ENCODE measurements at places on chromosomes 13 and 19.

DNA sequence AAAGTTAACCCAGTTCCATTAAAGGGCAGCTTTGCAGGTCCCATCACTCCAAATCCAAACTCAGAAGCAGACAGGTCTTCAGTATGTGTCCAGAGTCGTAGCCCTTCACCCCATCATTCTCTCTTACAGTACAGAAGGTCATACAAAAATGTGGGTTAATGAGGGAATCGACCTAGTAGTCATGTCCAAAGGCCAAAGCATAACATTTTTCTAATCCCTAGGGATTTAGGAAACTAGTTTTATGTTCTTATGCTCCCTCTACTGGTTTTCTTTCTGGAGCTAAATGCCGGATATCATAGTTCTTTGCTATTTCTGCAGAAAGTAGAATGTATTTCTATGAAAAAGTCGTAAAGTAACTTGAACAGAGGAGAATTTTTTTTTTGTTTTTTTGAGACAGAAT lies 72.2 kb downstream of the DHRS12 start:
- no peak for DNase-seq

- DNase-seq = no peak
Measured at GRCh38 chr13:73844986-73845385, 289.2 kb downstream of the KLF12 start.

DNA sequence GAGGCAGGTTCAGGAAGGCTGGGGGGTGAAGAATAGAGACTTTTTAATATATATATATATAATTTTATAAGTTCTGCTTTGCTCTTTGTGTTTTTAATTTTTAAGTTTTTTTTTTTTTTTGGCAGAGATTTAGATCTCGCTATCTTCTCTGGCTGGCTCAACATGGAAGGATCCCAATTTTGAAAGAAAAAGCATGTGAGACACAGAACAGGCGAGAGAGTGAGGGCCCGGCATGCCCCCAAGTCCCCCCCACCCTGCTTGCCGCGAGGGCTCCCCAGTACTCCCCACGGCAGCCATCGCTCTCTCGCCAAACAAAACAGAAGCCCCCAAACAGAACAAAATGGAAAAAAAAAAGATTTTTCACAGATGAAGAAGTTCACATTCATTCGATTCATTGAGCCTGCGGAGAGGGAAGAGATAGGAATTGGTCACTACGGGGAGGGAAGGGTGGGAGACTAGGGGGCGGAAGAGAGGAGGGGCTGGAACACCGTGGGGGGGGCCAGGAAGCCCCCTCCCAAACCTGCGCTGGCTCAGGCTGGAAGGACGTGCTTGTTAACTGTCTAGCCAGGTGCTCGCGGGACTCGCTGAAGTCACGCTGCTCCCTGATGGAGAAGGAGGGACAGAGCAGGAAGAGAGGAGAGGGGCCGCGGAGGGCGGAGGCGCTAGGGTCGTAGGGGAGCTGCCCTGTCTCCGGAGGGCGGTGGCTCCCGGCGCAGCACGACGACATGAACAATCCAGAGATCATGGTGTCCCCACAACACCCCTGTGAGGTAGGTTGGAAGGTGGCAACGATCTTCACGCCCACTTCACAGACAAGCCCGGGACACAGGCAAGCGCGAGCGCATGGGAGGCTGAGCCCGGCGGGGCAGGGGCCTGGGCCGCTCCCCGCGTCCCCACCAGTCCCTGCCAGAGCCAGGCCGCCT lies 10.6 kb downstream of the KHSRP start:
- no peak for DNase-seq

GRCh38 chr13:112855859-112856258 lies 113.2 kb upstream of the MCF2L start:
- no peak for DNase-seq

- DNase-seq = no peak
Measured at GRCh38 chr13:92804346-92804745, 422.3 kb upstream of the GPC6 start.

DNA sequence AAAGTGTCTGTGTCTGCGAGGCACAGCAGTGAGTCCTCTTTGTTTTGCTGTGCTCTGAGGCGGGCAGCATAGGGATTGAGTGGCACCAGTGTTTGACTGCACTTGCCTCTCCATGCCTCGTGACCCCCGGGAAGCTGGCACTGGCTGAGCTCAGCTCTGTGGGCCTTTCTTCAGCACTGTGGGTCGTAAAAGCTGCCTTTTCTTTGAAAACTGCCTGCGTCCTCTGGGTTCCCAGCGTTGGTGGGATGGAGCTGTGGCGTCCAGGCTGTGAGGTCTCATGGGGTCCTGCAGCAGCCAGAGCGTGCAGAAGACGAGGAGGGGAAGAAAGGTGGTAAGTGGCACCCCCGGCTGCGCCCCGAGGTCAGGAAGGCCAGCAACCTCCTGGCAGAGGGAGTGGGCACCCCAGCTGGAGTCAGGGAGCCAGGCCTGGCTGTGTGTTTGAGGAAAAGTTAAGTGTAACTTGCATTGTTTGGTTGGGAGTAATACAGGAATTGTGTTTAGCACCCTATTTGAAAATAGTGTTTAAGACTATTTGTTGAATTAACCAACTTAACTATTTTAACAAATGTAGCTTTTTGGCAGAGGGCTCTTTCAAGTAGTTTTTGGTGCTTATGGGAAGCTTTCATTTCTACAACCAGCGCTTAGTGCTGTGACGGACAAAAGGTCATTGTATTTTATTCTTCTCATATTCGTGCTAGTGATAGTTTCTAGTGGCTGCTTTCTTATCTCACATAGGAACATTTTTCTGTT lies 79.3 kb upstream of the TEX29 start:
- no peak for DNase-seq

- DNase-seq = no peak
Measured at GRCh38 chr19:6006896-6007295, 29.0 kb upstream of the RANBP3 start.

DNA sequence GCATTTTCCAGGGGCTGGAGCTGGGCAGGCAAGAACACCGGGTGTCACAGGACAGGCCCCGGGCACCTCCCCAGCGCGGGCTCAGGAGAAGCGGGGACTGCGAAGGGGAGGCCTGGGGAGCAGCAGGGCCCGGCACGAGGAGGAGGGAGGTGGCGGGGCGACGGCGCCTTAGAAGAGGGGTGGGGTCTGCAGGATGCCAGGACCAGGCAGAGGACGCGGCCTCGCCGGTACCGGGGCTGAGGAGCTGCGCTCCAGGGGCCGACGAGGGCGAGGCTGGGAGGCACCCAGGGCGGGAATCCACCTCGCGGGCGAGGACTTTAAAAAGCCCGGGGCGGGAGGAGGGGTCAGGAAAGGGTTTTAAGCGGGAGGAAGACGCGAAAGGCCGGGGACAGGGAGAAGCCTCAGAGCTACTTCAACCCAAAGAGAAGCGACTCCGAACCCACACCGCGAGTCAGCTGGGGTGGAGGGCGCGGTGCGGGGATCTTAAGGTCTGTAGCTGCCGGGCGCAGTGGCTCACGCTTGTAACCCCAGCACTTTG lies 665 bp downstream of the ZNF347 start:
- DNase-seq = peak; percentile 18

- DNase-seq = no peak
Measured at GRCh38 chr19:16577531-16577985, 5.3 kb upstream of the SLC35E1 start.

GRCh38 chr13:79919091-79919490 lies 421.8 kb downstream of the SPRY2 start:
- DNase-seq = no peak

- no peak for DNase-seq
Measured at GRCh38 chr13:35791184-35791851, 314.8 kb upstream of the MAB21L1 start.

GRCh38 chr19:45149129-45149528 lies 11.7 kb downstream of the NKPD1 start:
- no peak for DNase-seq

DNA sequence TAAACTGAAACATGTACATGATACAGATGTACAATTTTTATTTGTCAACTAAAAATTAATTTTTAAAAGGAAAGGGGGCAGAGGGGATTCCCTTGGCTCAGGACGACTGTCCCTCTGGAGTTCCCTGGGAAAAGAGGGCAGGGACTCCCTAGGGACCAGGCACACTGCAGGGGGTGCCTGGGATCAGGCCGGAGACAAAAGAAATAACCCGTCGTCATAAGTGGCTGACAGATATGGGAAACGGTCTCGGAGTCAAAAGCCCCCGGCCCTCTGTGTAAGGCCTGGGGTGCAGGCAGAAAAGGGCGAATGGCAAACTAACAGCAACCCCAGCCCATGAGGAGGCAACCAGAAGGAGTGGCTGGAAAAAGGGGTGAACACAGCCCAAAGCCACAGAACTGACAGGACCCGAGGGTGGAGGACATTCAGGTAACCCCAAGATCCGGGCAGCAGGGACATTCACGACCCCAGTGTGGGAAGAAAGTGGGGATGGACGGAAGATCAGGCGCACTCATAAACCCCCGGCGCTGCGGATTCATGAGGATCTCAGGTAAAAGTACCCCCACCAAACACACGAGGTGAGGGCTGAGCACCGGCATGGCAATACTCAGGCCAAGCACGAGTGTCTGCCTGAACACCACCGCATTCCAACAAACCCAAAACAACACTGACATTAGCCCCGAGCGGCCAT lies 6.7 kb downstream of the MLLT1 start:
- DNase-seq = no peak

DNA sequence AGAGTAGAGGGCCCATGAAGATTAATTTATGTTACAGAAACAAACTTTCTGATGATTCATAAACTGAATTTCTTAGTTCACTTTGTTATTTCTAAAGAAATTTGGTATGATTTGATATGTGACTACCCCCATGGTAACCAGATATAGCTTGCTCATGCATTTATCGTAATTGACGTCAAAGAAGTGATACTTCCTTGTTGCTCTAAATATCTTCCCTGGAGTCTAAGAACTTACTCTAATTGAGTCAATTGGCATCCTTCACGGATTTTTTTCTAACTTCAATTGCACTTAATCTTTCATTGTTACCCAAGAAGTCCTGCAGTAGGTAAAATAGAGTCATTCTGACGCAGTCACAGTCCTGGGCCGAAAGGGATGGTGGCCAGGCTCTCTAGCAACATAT lies 240.9 kb downstream of the GPC5 start:
- no peak for DNase-seq

DNA sequence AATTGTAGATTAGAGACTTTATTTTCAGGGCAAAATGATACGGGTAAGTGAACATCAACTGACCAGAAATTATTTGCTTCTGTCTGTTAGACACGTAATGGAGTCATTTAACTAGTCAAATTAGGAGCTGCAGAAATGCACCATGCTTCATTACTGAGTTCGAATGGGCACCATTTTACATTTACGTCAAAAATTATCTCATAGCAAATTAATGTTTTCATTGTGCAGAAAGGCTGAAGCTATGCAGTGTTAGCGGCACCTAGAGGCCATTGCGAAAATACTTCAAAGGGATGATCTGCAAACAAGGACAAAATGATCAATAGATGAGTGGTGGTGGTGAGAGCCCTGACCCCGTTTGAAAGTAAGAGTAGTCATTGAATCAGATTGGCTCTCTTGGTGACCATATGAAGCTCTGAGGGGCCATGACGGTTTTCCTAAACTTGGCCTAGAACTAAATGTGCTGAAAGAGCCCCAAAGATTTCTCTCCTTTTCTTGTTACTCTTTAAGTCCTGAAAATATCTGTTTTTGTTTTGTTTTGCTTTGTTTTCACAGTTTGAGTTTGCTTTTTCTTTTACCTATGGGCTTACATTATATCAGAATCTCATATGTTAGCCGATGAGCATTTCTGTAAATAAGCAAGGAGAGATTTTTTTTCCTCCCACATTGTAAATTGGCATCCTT lies 277.9 kb downstream of the ZNF536 start:
- DNase-seq = peak; percentile 6

DNA sequence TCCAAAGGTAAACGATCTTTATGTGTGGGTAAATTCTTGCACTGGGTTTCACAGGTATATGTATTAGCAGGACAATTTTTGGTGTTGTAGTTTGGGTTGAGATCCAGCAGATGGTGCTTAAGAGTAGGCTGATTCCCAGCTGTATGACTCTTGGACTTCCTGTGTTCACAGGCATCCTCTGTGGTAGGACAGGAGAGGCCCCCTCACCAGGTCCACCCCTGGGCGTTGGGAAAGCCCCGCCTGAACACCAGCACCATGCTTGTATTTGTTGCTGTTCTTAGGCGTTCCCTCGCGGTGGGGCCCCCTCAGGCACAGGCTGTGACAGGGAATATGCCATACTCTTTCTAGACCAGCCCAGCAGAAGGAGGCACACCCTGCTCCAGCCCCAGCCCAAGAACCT lies 49.5 kb upstream of the PCDH17 start:
- no peak for DNase-seq

DNA sequence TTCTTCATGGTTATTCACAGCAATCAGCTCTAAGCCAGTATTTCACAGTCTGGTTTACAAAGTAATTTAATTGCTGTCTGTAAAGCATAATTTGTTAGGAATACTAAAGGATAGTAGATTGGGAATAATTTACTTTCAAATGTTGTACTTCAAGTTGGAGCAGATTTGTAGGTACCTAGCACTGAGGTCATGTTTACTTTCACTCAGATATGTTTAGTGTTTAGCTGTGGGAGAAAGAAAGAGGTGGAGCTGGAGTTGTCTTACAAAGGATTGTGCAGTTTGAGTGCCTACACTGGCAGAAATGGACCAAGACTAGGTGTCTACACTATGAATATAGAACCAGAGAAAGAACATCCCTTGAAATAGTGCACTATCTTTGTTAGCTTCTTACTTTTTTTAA lies 464.6 kb downstream of the PCDH9 start:
- DNase-seq = no peak

DNA sequence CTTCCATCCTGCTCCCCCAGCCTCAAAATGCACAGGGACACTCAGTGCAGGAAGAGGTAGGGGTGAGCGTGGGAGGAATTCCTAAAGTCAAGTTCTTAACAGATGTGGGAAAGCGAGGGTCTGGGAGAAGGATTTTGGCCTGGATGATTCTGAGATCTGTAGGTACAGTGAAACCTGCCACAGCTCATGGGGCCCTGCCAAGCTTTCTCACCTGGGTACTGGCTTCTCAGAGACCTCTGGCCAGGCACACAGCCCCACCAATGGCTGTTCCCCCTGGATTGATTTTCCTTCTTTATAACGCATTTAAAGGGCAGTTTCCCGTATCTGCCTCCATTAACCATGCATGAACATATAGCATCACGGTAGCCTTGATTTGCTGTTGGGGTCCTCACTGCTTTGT lies 47.0 kb upstream of the GSX1 start:
- DNase-seq = no peak

- DNase-seq = no peak
Measured at GRCh38 chr19:48340995-48341394, 15.6 kb downstream of the EMP3 start.

DNA sequence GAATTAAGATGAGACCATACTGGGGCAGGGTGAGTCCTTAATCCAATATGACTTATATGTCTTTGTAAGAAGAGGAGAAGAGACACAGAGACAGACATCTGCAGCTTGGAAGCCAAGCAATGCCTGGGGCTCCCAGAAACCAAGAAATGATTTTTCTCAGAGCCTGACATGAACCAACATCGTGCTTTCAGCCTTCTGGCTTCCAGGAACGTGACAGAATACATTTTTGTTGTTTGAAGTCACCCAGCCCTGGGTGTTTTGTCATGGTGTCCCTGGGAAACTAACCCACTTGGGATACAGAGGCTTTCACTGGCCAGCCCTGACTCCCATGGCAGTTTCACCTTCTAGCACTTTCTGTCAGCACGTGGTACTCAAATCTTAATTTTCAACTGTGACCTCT lies 95.3 kb upstream of the SLC10A2 start:
- no peak for DNase-seq

All from T-helper 2 cell treated with Interferon-gamma antibody and Interleukin-4, amounts not matched to agents 5 μg/mL and 100 μg/mL, for 36 hours (primary cell).